ENCODE measurements at places on chromosomes 12 and 14. TPM values are rescaled to one million over a fixed set of nuclear protein-coding genes. Genes with fewer than 3 reads are reported as not detected.

Gene TRIM9
- polyA plus RNA-seq = 1.6 TPM

Gene TSPAN19
- polyA plus RNA-seq = 0.28 TPM

DNA sequence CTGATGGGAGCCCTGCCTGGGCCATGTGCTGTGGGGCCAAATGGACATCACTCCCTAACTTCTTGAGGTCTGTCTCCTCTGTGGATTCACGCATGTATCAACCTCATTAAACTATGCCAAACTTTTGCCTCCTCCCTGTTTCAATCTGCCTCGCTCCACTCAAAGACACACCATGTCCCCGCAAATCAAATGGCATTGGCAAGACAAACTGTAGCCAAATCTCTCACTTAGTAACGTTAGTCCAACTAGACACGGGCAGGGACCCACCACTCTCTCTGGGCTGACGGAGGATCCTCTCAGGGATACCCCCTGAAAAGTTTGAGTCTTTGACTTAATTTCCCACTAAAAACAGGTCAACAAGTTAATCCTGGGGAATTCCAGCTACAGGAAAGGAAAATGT, 8.0 kb downstream of the ZBTB39 start:
- no peak for DNase-seq

DNA sequence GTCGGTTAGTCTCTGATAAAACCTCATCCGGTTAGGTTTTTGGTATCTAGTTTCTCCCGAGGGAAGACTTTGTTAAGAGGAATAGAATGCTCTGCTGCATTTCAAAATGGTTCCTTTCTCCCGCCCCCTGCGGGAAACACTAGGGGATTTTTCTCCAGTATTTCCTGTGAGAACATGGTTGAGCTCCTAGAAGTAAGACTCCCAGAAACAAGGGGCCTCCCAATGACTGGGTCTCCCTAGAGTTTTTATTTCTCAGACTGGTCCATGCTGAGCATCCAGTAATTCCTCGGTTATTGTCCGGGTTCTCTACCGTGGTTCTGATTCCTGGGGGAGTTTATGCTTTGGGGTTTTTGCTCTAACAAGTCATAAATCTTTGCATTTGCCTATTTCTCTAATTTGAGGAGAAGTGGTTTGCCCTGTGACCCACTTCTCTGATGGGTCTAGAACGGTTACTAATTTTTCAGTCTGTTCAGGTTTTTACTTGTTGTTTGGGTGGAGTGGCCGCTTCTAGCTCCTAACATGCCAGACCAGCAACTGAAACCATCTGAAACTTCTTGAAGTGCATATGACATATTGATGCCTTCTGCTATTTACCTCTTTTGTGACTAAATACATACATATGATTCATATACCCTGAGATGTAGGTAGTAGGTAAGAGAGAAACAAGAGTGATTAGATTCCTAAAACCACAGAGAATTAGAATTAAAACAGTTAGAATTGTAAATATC, 25.1 kb downstream of the TESPA1 start:
- no peak for DNase-seq

DNA sequence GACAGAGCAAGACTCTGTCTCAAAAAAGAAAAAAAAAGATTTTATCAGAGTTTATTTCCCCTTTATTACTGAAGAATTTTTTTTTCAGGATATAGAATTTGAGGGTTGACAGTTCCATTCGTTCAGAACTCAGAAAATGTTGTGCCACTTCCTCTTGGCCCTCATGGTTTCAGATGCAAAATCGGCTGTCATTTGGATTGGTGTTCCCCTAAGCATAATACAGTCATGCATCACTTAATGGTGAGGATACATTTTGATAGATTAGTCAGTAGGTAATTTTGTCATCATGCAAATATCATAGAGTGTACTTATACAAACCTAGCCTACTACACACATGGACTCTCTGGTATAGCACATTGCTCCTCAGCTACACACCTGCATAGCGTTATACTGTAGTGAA, 263.9 kb upstream of the RTL1 start:
- DNase-seq = no peak

DNA sequence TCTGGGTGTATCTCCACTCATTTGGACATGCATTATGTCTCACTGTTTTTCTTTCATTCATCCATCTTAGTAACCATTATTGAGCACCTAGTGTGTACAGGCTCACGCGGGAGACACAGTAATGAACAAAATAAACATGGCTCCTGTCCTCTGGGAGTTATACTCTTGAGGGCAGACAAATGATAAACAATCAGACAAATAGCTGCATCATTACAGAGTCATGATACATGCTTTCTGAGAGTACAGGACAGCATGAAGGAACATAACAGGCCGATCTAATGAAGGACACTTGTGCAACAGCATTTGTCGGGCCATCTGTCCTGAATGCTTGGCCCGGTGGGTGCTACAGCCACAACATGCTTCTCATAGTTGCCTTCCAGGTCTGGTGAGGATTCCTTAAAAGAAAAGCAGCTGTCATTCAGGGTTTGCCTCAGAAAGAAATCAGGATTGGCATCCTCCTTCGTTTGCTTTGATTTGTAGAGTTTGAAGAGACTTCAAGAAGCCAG, 77.2 kb upstream of the EGLN3 start:
- DNase-seq = no peak

All from forelimb muscle (tissue), 1 donor.